T-helper 1 cell (primary cell): ENCODE measurements at places on chromosomes 13 and 19.

DNA sequence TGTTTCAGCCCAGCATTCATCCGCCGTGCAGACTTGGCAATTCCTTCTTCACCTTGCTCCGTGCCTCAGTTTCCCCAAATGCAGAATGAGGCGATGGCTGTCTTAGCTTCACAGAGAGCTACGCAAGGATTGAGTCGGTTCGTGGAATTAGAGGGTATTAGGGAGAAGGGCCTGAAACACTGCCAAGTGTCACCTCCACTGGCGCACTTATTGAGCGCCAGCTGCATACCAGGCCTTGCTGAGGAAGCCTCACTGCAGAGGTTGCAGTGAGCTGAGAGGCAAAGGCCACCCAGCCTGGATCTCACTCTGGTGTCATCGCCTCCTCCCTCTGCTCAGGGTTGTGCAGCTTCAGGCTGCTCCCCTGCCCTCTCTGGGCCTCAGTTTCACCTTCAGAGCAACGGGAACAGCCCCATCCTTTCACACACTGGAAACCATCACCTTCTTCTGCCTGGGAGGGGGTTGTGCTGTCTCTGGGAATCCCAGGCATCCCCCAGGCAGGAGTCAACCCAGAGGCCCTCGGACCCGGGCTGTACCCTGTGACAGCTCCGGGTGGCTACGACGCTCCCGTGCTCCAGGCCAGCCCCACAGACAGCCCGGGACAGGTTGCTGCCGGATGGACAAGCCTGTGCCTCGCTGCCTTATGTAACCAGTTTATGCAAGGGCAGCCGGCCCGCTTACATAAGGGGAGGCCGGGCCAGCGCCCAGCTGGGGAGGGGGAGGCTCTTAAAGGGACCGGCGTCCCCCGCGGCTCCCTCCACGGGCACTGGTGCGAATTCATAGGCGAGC, 31.9 kb downstream of the NFIC start:
- DNase-seq = no peak

DNA sequence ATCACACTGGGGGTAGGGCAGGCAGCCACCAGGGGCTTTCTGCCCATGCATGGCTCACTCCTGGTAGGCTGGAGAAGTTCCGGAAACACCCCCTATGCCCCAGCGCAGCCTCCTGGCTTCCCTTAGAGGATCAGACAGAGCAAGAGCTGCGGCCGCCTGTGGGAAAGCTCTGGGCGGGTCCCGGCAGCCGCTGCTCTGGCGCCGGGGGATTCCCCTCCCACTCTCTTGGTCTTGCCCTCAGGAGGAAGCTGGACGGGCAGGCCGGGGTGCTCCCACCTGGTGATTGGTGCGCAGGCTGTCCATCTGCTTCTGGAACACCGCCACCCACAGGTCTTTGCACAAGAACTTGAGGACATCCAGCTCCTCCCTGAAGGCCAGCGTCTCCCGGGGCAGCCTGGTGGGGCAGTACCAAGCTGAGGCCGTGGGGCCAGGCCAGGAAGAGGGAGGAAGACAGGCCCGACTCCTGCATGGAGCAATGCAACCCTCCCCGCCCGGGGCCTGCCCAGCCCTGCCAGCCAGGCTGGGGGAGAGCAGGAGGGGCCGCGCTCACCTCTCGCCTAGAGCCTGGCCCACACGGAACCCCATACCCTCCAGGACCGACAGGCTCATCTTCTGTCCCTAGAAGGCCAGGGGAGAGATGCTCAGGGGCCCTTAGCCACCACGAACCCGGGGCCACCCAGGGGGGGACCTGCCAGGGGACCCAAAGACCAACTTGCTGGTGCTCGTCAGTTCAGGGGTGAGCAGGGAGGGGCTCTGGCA, 4.0 kb upstream of the NKPD1 start:
- DNase-seq = peak; percentile 53

DNA sequence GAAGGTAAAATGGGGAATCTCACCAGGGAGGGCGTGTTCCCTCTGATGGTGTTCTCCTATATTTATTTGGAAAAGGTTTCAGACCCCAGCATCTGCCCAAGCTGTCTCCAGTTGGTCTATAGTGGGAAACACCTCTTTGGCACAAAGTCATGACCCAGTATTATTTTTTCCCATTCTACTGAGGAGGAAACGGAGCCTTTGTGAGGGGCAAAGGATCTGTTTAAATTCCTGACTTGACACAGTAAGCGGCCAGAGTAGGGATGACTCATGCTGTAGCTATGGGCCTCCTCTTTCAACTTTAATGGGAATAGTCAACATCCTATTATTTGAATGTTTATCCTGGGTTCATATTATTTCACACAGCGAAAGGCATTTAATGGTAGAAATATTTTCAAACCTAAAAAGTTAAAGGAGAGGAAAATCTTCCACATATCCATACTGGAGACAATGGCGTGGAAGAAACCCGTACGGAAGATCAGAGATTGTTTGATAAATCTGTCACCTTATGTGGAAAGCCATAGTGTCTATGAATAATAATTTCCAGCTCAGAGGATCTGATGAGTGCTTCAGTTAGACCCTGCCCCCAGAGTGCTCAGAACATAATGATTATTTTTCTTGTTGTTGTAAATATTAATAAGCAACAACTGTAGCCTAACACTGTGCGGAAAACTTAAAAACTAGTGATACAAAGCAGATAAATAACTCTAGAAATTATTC, 126.0 kb downstream of the FOXO1 start:
- no peak for DNase-seq

DNA sequence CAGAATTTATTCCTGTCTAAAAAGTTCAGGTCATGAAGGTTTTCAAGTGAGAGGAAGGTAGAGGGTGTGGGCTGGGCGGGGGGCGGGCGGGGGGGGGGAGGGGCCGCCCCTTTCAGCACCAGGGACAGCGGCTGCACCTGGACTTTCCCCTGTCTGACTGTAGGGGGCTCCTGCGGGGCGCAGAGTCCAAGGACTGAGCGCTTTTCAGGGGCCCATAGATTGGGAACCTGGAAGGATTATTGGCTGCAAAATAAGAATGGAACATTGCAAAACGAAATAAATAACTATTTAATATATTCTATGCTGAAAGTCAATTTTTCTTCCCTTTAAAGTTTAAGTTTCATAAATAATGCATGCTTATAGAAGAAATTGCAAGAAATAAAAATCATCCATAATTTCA, 8.9 kb upstream of the CYP4F3 start:
- no peak for DNase-seq

DNA sequence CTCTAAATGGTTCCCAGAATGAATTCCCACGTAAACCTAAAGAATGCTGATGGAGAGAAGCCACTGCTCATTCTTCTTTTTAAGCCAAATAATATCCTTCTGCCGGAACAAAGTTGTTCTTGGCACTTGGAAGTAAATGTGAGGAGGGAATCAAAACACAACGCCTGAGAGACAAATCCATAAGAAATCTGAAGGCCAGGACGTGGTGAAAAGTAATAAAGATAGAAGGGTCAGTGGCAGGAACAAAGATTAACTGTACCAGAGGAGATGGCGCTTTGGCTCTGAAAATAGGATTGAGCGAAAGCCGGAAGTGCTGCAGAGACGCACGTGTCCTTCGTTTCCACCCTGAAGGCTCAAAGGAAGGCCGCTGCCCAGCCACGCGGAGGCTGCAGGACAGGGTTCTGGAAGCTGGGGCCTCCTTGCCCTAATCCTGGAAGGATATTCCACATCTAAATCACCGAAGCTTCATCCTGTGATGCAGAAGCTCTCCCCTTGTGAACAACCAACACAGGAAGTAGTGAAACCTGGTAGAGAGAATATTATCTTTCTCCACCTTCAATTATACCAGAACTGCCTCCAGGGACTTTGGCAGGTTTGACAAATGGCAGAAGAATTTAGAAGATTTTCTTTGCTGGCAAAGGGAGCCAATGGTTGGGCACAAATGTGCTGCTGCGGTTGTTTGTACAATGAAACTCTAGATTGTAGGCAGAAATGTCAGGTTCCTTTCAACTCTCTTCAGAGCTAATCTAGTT, 214.6 kb upstream of the SERP2 start:
- DNase-seq = no peak

DNA sequence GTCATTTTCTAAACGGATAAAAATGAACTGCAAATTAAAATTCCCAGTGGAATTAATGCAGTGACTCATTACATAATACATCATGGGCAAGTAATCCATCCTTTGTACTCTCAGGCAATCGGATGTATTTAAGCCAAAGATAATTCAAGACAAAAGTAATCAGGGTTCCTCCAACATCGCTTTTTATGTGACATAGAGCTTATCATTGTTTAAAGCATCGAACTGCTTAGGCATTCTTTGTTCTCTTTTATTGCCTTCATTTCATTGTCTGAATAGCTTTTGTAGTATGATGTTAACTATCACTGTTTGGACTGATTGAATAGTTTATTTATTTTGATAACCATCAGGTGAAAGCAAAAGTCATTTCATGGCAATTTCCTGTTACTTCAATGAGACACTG, 209.4 kb downstream of the ITGBL1 start:
- no peak for DNase-seq

DNA sequence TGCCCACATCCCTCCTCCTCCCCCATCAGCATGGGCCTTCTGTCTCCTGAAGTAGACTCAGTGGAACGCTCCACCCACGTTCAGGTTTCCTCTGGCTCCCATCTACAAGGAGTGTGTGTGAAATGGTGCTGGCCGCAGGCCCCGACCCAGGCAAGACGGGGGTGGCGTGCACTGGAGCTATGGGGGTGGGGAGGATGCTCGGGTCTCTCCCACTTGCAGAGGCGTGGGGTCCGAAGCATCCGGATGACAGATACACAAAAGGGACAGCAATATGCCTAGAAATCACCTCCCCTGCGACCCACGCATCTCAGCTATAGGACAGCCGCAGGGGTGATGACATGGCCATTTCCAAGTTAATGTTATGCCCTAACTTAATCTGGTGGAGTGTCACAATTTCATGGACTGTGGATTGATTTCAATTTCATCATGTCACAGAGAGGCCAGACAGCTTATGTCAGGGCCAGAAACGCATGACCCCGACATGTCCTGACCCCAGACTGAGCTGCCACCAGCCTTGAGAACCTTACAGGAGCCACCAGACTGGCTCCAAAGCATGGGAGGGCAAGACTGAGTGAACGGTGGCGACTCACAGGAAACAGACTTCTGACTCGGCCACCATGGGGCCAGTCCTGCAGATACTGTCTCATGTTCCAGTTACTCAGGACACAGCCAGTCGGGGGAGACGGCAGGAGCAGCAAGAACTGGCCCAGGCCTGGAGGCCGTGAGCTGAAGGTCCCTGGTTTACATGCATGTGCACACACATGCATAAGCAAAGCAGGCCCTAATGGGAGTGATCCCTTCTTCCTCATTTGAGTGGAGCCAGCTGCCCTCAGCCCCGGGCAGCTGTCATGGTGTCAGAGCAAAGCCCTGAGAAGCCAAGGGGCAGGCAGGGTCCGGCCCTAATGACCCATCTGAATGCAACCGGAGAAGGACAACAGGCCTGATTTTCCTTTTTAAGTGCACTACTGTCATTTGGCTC, 82.2 kb downstream of the SLC7A1 start:
- DNase-seq = no peak

GRCh38 chr19:35757231-35757748, 461 bp upstream of the HSPB6 start:
- DNase-seq = no peak

GRCh38 chr13:98365302-98365701, 188.2 kb upstream of the RNF113B start:
- no peak for DNase-seq
